ENCODE measurements at places on chromosomes 5 and 9.

- no peak for DNase-seq
Measured at GRCh38 chr9:6351737-6352136, 23.6 kb downstream of the TPD52L3 start.

- DNase-seq, result no peak
Measured at GRCh38 chr9:93574900-93575795, 1.2 kb upstream of the PHF2 start.

GRCh38 chr5:128224336-128224735 is 140.8 kb downstream of the SLC12A2 start:
- DNase-seq, result no peak

DNA sequence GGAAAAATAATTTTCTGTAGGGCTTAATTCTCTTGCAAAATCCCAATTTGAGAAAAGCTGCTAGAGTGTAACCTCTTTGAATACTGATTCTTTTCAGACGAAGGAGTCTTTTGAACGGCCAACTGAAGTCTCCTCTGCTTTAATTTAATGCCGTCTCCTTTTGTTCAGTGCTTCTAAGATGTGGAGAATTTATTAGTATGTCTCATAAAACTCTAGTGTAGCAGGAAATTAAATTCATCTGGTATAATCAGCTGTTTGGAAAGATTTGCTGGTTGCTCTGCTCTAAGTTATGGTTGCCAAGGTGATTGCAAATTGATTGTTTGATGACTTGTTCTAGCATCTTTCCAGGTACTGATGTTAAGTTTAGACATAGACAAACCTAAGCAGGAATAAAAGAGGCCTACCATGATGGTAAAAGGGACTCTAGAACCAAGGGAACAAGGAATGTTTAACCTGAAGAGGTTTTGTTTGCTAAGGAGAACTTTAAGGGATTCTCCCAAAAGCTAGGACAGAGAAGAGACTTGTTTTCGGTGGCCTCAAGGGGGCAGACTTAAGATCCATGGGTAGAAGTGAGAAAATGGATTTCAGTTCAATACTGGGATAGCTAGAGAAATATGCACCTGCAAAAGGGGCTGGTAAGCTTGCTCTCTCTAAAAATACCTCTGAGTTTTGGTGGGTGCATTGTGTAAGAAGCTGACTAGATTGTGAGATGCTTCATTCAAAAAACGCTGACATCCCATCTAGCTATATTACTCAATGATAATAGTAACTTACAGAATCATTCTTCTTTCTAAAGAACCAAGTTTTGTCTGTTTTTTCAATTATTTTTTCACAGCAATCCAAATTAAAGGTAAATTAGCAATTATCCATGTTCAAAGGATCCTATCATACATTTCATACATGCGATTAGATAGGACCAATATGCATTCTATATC is 5.7 kb upstream of the ADRB2 start:
- DNase-seq, result no peak

DNA sequence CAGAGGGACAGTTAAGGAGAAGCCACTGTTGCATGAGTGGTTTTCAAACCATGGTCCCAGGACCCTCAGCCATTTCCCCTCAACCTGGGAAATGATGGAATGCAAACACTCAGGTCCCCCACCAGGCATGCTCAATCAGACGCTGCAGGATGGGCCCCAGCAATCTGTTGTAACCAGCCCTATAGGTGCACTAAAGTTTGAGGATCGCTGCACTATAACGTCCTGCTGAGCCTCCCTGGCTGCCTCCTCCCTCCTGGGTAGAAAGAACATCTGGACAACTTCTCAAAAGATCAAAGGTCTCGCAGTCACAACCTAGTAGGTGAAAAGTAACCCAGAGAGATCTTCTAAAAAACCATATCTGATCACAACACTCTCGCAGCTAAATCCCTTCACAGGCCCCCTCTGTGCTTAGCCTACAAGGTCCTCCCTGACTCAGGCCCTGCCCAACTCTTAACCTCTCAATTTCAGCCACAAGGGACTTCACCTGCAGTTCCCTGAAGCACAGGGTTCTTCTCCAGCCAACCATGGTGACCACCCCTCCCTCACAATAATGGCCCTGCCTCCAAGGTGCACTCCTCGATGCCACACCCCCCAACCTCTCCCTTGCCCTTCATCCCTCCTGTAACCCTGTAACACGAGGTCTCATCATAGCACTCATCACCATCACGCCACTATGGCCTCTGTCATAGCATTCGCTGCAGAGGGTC is 3.5 kb downstream of the SHB start:
- no peak for DNase-seq

DNA sequence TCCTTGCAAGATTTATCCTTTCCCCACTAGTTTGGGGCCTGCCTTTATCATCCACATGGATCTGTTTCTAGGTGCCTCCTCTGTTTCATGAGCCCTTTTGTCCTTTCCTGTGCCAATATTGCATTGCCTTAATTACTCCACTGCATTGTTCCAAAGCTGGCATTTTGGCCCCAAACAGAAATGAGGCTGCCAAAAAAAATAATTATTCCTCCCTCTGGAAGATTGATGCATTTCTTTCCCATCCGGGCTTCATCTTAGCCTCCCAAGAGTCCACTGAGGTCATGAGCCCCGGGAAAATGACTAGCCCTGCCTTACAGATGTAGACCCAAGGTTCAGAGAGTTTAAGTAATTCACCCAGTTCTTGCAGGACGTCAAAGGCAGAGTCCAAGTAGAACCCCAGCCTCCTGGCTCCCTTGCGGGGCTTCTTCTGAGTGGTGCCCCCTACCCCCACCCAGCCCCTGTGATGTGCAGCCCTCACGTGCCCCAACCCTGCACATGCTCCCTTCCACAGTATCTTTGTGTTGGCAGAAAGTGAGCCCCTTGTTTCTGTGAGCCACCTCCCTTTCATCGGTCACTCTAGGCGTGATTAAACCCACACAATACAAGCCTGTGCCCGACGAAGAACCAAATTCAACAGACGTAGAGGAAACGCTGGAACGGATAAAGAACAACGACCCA is 62.1 kb downstream of the TMOD1 start:
- no peak for DNase-seq

- DNase-seq, result no peak
Measured at GRCh38 chr9:34991607-34992375, 2.2 kb downstream of the DNAJB5 start.

DNA sequence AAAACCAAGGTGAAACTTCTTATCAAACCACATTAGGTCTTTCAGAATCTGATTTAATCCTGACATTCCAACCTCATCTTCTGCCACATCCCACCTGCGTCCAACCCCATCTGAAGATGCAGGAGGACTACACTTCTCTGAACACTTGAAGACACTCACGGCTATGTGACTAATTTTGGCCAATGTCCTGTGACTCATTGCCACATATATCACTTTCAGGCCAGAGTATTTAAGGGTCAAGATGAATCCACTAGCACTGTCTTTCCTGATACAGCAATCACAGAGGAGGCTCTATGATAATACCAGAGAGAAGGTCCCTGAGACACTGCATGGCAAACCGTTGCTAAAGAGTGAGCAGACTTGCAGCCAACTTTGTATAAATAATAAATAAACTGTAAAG is 323.4 kb downstream of the NR2F1-AS1 start:
- no peak for DNase-seq

DNA sequence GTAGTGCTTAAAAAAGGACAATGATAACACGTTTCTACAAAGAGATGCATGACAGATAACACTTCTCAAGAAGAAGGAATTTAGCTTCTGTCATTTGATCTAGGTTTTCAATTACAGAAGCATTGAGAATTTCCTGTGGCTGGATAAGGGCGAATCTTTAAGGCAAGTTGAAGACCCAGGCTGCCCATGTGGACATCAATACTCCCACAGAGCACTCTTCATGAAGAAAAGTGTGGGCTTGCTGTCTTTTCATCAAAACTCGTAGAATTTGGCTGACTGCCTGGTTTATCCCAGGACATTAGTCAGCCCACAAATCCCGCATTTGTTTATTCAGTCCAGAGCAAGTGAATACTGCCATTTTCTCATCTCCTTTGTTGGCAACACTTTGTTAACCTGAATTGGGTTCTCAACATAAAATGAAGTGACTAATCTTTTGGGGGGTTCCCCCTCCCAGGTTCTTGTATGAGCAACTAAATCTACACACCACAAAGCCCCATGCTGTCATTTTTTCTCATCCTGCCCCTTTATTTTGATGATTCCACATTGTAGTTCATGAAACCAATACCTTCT is 43.4 kb upstream of the CDKN2B start:
- DNase-seq, result no peak

DNA sequence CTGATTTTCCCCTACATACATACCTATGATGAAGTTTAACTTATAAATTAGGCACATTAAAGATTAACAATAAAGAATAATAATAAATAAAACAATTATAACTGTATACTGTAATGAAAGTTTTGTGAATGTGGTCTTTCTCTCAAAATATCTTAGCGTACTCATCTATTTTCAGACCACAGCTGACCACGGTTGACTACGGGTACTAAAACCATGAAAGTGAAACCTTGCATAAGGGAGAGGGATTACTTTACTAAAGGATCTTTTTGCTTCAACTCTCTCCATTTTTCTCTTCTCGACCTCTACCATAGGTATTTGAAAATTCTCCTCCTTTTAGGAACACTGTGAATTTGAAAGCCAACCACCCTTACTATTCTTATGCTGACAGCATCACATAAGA is 475.5 kb downstream of the CETN3 start:
- DNase-seq, result no peak

DNA sequence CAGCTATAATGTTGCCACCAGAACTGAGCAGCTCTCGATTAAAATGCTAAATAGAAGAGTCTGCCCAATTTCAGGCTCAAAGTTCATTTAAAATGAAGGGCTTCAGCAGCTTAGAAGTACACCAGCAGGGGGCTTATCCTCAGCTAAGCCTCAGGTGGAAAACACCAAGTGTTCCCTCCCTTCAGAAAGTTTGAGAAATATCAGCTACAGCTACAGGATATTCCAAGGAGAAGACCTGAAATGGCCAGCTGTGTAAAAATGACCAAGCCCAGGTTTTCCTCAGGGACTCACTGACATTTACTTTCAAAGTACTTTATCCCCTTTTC is 395.4 kb downstream of the DTWD2 start:
- no peak for DNase-seq

DNA sequence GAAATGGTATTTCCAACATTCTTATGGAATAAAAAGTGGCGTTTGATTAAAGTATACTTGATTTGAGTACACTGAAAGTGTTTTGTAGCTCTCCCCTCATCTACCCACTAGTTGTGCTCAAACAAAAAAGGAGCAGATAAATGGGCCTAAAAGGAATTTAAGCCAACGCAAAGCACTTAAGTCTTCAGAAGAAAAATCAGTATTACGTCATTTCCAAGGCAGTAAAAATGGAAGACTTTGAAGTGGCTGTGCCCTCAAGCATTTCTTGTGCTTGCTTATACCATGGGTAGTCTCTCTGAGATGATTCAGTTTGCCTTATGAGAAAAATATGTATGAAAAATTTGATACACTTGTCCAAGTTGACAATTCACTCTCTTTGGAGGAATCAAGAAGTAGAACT is 279.9 kb upstream of the CD180 start:
- no peak for DNase-seq

DNA sequence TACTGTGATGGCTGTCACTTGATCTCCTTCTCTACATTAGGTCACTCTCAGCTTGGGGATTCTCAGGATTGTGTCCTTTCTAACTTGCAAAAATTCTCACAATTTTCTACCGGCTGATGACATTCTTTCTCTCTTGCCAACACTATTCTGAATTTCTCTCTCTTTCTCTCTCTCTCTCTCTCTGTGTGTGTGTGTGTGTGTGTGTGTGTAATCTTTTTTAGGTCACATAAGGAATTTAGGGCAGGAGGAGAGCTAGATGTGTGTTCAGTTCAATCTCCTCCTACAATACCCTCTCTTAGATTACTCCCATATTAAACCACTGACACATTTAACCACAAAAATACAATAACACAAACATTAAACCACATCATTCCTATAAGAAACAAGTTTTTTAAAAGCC is 242.3 kb upstream of the NREP start:
- no peak for DNase-seq

DNA sequence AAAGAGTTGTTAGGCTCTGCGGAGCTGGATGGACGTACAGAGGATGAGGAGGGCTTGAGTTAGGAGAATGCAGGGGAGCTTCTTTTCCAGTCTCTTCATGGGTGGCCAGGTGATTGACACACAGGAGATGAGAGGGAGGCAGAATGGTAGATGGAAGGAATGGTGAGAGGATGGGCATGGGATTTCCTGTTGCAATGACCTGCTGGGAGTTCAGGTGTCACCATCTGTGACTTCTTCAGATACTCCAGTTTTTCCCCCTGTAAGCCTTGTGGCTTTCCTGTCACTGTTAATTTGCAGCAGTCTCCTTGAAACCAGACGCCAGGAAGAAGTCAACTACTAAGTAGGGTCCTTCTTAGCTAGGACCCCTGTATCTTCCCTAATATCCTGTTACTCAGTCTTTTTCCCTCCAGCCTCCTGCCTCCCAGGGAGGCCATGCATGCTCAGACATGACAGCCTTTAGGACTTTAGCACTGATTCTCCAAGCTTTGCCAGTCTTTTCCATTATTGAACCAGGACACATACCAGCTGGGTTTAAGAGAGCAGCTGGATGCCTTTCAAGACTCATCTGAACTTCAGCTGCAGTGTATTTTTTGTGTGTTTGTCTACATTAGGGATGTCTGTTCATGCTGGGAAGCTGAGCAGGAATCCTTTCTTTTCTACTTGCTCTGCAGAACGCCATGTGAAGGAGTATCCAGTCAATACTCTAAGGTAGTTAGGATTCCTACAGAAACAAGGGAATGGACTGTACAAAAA is 67.2 kb upstream of the CD180 start:
- no peak for DNase-seq

DNA sequence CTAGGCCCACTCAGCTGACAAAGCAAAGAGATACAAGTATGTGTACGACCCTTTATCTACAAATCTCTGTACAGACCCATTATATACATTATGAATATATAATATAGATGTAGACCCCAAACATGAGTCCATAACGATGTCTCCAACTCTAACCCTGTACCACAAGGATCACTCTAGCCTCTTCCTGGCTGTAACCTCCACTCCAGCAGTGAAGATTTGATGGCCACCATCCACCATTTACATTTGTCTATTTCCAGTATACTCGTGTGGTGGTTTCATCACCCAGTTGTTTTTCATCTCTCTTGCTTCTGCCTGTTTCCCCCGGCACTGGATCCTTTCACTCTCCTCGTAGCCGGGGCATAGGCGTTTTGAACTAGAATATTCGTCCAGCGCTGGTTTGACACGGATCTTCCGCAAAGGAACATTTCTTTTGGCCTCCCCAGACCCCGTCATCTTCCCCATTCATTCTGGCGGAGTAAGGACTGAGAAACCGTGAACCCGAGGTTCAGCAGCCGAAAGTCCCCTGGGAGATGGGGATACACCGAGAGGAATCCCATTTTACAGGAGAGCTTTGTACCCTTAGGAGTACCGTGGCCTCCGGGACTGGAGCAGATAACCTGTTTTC is 828 bp upstream of the TRIO start:
- no peak for DNase-seq

DNA sequence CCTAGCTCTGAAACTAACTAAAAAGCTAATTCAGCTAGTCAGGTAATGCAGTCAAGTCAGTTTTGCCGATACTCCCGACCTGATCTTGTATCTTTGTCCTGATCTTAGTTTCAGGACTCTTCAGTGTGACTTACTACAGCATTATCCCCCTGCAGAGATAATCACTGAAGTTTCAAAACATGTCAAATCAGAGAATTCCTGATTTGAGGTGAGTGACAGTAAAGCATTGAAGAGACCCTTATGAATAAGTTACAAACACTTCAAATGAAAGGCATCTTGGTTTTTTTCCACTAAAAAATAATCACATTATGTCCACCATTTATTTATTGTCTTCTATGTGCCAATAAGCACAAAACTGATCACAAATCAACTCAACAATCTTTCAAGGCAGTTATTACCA is 47.6 kb downstream of the BAAT start:
- no peak for DNase-seq

GRCh38 chr5:107673039-107673367 is 2.3 kb upstream of the EFNA5 start:
- DNase-seq, result no peak

Data from activated T-helper 1 cell treated with anti-CD3 and anti-CD28 coated beads, Interleukin-2, amount 50 U/mL, for 16 hours (primary cell).